ENCODE measurements at places on chromosomes 5 and 9.

- peak; percentile 43 for DNase-seq
These were observed 73.8 kb upstream of the SLIT3 start for GRCh38 chr5:169374761-169375160.

GRCh38 chr5:150266871-150267291 is 22.7 kb downstream of the CAMK2A start:
- DNase-seq = no peak

DNA sequence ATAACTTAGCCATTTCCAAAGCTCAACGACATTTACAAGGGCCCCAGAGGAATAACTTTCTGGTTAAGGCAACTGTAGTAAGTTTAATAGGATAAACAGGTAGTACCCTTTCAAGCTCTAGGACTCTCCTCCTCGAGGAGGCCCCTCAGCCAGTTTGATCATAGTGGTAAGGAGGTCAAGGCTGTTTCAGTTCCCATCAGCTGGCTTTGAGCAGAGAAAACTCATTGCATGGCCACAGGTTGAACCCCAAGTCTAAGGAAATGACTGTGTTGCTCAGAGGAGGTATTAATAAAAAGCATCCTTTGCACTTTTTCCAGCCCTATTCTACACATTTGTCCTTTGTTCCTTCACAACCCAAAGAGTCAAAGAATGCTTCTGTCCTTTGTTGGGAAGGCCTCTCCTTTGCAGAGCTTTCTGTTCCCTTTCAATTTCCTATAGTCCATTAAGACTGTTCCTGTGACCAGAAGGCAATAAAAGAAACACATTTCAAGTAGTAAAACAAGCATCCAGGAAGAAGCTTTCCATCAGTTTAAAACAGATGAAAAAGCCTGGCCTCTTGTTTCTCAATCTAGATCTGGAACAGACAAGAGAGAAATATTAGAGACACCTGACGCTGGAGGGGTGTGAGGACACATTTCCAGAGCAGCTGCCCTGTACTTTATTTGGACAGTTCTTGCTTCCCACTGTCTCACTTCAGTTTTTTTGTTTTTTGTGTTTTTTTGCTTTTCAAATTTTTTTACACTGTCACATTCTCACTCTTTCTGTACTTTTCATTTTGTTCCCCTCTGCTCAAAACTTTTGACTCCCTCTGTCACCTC is 54.1 kb downstream of the PRRC1 start:
- DNase-seq = no peak

DNA sequence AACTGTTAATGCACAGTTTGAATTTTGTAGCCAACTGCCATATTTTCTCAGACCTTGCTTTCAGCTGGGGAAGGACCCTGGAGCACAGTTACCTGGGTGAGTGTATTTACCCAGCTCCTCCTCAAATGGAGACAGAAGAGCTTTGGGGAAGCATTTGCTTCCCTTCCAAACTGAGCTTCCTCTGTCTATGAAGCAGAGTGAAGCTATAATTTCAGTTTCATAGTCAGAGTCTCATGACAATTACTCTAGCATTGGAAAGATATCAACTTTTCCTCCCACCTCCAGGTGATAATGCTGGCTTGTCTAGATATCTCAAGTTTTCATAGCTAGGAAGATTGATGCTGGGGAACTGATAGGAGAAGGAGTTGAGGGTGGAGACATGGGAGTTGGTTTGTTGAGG is 406.4 kb upstream of the CLINT1 start:
- DNase-seq = no peak

- peak; percentile 12 for DNase-seq
These were observed 166.6 kb upstream of the GAS1 start for GRCh38 chr9:87113874-87114273.

- DNase-seq = no peak
These were observed 44.0 kb upstream of the PLIN2 start for GRCh38 chr9:19171271-19171670.

DNA sequence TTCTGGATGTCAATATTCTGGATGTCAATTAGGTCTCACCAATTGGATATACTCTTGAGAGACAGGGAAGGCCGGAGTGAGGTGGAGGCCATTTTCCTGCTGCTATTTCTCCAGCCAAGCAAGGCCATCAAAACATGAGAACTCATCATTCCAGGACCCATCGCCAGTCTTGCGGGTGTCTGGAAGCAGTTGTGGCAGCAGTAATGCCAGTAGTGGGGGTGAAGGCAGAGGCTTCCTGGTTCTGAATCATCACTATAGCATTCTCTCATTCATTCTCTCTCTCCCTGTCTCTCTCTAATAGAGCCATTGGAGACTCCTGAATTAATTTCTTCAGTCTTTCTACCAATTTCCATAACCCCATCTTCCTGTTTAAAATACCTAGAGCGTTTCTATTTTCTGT is 71.8 kb downstream of the EGFLAM start:
- DNase-seq = peak; percentile 41

- DNase-seq = no peak
These were observed 43.7 kb downstream of the RASGRF2 start for GRCh38 chr5:81003811-81004386.

- no peak for DNase-seq
These were observed 59.6 kb downstream of the SPTLC1 start for GRCh38 chr9:92055624-92056023.

DNA sequence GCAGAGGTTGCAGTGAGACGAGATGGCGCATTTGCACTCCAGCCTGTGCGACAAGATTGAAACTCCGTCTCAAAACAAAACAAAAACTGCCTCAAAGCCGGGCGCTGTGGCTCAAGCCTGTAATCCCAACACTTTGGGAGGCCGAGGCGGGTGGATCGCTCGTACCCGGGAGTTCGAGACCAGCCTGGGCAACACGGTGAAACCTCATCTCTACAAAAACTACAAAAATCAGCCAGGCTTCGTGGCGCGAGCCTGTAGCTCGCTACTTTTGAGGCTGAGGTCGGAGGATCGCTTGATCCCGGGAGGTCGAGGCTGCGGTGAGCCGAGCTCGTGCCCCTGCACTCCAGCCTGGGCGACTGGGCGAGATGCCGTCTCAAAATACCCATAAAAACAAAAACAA is 988 bp downstream of the GFM2 start:
- DNase-seq = no peak

- no peak for DNase-seq
These were observed 23.4 kb downstream of the APTX start for GRCh38 chr9:32978051-32978450.

GRCh38 chr9:15641291-15641690 is 88.4 kb downstream of the CCDC171 start:
- DNase-seq = no peak

DNA sequence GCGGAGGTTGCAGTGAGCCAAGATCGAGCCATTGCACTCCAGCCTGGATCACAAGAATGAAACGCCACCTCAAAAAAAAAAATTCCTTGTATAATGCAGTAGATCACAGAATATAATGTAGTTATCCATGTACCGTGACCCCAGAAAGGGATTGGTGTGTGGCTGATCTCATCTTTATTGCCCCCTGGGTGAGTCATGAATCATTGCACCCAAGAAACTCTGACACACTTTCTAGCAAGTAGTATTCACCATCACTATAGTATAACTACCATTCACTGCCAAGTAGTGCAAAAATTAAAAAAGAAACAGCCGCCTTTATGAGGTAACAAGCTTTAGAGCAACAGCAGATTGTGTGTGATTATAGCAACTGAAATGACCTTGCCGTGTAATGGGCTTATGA is 23.7 kb upstream of the ANKH start:
- DNase-seq = peak; percentile 35

DNA sequence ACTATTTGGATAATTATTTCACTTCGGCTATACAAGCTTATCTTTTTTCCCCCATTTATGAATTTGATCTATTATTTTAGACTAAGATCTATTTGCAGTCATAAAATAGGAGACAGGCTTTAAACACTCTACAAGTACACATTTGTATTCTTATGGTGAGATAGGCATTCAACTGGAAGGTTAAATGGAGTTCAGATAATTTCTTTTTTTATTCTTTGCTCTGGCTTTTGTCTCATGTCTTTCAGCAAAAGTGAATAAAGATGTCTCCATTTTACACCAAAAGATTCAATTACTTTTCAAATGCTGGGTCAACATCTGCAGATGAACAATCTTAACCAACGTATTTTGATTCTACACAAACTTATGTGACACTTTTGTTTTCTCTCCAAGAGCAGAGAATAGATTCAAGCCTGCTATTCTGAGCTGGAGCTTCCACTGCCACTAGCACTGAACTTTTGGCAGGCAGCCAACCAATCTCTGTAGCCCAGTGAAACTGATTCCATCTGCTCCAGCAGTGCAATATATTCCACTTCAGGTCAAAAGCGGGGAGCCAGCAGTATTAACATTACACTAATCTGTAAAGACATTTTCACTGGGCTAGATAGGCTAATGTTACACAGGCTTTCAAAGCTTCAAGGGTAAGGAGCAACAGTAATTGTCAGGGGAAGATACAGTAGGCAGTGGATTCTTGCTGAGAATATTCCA is 452.0 kb upstream of the ZNF608 start:
- DNase-seq = peak; percentile 32

GRCh38 chr9:38067859-38068681 is 957 bp downstream of the SHB start:
- DNase-seq = peak; percentile 33

DNA sequence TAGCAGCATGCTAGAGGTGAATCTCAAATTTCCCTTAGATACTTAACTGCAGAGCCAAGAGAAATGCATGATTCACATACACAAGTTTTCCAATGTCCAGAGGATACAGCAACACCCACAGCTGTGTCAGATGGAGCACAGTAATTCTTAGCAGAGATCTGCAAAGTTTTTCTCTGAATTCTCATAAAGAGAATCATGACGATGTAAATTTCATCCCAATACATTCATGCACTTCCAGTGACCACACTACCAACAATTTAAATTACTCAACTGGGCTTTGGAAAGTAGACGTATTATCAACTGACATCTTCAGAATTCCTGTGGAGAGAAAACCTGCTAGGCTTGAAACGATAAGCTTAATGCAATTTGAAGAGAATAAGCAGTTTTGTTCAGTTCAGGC is 378.8 kb upstream of the TLE4 start:
- DNase-seq = peak; percentile 21

DNA sequence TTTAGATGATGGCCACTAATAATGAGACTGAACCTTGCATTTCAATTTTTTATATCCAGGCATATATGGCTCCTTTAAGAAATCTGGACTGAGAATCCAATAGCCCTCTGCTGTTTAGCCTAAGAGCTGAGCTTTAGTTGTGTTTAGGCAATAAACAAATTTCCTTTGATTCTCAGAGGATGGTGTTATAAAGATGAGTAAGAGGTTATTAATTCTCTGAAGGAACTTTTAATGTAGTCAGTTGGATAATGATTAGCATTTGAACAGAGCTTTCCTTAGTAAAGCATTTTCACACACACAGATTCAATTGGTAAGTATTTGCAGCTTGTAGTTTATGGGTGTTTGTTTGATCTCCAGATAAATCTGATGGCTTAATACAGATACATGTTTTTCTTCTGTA is 149.6 kb downstream of the PRR16 start:
- peak; percentile 44 for DNase-seq

DNA sequence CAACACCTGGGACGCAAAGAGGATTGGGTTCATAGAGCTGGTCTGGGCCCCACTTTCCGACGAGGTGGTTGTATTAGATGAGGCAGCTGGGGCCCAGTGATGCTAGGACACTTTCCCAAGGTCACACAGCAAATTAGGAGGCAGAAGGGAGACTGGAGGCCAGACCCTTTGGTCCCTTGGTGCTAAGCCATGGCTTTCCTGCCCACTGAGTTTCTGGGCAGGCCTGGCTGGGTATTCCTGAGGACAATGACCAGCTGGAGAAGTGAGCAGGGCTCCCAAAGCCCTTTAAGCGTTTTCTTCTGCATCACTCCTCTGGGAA is 66.2 kb downstream of the PSD2 start:
- no peak for DNase-seq

- DNase-seq = no peak
These were observed 54.6 kb downstream of the FBXL7 start for GRCh38 chr5:15554542-15554941.

DNA sequence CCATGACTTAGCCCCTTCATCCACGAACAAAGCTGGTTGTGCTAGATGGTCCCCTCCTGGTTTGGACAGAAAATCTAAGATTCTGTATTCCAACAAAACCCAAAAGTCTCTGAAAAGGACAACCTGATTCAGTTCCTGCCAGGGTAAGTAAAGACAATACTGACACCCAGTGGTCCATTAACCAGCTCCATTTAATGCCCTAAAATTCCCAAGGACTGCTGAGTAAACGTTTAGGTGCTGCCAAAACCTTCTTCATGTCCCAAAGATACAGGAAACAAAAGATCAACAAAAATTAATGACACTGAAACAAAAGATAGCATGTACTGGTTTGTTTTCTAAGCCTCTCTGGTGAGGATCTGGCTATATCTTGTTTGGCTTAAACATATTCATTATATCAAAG is 25.3 kb upstream of the PPP1R2B start:
- DNase-seq = no peak

- DNase-seq = no peak
These were observed 31.0 kb downstream of the LPCAT1 start for GRCh38 chr5:1492757-1493156.

DNA sequence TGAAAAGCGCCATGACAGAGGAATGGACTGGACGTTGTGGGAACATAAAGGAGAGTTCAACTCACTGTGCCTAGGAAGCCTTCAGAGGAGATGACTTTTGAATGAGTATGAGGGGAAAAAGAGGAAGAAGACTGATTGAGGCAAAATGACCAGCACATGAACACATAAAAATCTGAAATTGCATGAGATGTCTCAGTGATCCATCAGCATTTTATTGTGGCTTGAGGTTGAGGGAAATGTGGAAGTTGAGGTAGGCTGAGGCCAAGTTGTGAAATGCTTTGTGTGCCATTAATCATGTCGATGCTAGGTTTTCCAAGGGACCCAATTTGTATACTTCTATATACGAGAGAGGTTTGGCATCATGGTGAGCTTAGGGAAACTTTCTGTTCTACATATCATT is 140.9 kb upstream of the TLX3 start:
- DNase-seq = no peak

DNA sequence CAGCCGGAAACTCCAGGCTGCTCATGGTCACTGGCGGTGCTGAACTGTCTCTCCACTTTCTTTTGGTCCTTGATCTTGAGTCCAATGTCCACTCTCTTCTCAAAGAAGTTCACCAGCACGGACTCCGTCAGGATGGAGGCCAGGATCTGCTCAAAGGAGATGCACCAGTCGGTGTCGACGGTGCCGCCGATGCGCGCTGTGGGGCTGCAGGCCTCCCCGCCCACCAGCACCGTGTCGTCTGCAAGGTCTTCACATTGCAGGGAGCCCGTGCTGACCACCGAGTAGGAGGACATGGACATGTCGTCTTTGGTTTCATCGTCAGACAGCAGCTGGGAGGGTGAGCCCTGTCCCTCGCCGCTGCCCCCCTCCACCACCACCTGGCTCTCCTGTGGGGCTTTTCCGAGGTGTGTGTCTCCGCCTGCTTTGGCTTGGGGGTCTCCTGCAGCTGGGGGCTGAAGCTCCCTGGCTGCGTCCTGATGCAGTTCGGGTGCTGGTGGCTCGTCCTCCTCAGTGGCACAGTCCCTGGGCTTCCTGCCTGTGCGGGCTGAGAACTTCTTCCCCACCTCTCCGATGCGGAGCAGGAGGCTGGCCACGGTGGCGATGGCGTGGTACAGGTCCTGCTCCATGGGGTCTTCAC is 5.0 kb upstream of the MRNIP start:
- no peak for DNase-seq

- DNase-seq = no peak
These were observed 172.2 kb upstream of the ZNF608 start for GRCh38 chr5:124918618-124919017.

- DNase-seq = no peak
These were observed 77.5 kb downstream of the RXRA start for GRCh38 chr9:134403682-134404301.

- DNase-seq = no peak
These were observed 165.2 kb downstream of the NR2F1-AS1 start for GRCh38 chr5:93415819-93416218.

Measured in ELR (cell line).